GM23338 (cell line): ENCODE measurements at places on chromosomes 3 and 15. TPM values are rescaled to one million over a fixed set of nuclear protein-coding genes. Genes with fewer than 3 reads are reported as not detected.
A peak's percentile ranks its signal among the peaks of the same experiment; 100 is the strongest.

GRCh38 chr3:156635973-156636372, 38.4 kb upstream of the TIPARP start:
- no peaks in the 10 kb centered on the region for H3K36me3 ChIP-seq
- H3K27me3 ChIP-seq: no peaks in the 10 kb centered on the region
- no peaks in the 10 kb centered on the region for H3K4me1 ChIP-seq
- H3K27ac ChIP-seq: no peak overlapping the region
- no peak for DNase-seq

SLC28A2 gene
- not detected in 2 replicates for total RNA-seq

TUSC7 gene
- not detected in 2 replicates for total RNA-seq

DNA sequence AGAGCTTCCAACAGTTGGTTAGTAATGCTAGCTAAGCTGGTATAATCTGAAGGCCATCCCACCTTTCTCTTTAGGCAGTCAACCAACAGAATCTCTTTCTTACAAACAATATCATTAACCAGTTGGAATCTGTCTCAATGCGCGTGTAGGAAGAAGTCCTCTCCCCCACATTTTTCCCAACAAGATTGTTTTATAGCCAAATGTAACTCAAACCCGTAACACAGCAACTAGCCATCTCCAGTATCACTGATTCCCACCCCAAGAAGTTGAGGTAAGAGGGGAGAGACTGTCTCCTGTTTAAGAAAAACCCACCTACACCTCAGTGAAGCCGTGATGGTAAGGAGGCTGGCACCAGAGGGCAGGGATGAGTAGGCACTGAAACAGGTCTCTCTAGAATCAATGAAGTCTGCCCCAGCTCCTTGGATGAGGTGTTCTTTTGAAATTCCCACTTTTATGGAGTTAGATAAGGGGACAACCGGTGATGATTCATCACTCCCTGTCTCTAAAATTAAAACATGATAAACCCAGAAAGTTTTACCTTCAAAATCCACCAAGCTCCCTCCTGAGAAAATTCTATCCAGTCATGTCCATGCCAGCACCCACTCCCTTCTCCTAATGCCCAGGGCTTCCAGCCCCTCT, 30.9 kb downstream of the CDC25A start:
- H3K27me3 ChIP-seq: no peaks in the 10 kb centered on the region
- no peak for DNase-seq
- H3K4me1 ChIP-seq: no peaks in the 10 kb centered on the region; the same call in 1 of the 2 replicates

DNA sequence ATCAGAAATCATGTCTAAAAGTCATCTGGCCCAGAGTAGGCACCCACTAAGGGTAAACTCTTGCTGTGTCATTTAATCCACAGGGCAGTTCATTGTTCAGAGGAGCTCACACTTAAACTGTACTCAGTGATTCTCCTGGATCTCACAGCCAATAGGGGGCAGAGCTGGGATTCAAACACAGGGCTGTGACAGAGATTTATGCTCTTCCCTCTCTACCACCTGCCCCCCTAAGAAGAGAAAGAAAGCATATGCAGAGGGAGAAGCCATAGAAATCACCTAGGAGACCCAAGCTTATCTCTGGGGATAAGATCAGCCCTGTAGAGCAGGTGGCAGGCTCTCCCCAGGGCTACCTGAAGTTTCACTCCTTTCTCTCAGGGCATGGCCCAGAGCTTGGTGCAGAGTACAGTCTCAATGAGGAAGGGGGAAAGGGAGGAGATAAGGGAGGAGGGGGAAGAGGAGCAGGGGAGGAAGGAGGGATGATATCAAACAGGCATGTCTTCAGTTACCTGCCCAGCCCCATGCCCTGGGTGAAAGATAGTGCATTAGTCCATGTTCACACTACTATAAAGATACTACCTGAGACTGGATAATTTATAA, 51.8 kb upstream of the ADPGK start:
- H3K27ac ChIP-seq: no peak overlapping the region
- no peaks in the 10 kb centered on the region for H3K4me1 ChIP-seq
- peak; percentile 77 for DNase-seq
- no peaks in the 10 kb centered on the region for H3K27me3 ChIP-seq
- H3K4me3 ChIP-seq: no peak overlapping the region
- H3K36me3 ChIP-seq: no peaks in the 10 kb centered on the region

DNA sequence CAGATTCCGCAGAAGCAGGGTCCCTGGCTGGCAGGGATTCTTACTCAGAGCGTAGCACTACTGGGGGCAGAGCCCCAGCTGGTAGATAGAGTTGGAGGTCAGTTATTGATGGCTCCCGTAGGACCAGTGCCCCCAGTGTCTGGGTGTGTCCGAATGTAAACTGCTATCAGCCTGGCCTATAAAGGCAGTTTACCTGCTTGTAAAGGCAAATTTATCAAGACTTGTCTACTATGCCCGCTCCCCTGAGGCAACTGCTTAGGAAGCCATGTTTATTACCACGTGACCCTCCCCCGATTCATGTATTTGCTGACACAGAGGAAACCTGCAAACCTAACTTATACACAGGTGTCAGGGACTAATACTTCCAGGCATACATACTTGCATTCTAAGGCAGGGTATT, 607 bp upstream of the PPP1R14D start:
- H3K27ac ChIP-seq: no peak overlapping the region
- no peaks in the 10 kb centered on the region for H3K36me3 ChIP-seq
- H3K4me1 ChIP-seq: no peaks in the 10 kb centered on the region
- peak; percentile 40 for DNase-seq
- H3K4me3 ChIP-seq: no peak overlapping the region
- H3K27me3 ChIP-seq: no peaks in the 10 kb centered on the region

- H3K27me3 ChIP-seq: no peaks in the 10 kb centered on the region
- peaks cover 44% of the 10 kb centered on the region for H3K4me1 ChIP-seq
- no peak for DNase-seq
- H3K36me3 ChIP-seq: no peaks in the 10 kb centered on the region
- no peak overlapping the region for H3K4me3 ChIP-seq
- H3K27ac ChIP-seq: no peak overlapping the region
These were observed 13.2 kb downstream of the TNIK start for GRCh38 chr3:171446801-171447578.

DNA sequence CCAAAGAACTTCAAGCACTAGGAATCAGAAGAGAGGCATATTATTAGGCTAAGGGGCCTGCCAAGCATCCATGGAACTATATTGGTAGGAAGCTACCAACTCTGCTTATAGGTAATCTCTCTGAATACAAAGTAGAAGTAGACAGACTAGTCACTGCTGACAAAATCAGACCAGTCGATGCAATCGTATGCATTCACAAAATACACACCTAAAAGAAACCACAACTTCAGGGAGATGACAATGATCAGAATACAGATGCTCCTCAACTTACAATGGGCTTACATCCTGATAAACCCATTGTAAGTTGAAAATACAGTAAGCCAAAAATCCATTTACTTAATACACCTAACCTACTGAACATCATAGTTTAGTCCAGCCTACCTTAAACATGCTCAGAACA, 94.7 kb downstream of the FSIP1 start:
- H3K27ac ChIP-seq: no peak overlapping the region
- no peaks in the 10 kb centered on the region for H3K27me3 ChIP-seq
- no peak for DNase-seq
- no peak overlapping the region for H3K4me3 ChIP-seq
- no peaks in the 10 kb centered on the region for H3K36me3 ChIP-seq

- H3K27ac ChIP-seq: no peak overlapping the region
- DNase-seq: no peak
- H3K4me1 ChIP-seq: no peaks in the 10 kb centered on the region
- no peak overlapping the region for H3K4me3 ChIP-seq
These were observed 57.8 kb downstream of the MAP3K13 start for GRCh38 chr3:185420762-185421161.

DNA sequence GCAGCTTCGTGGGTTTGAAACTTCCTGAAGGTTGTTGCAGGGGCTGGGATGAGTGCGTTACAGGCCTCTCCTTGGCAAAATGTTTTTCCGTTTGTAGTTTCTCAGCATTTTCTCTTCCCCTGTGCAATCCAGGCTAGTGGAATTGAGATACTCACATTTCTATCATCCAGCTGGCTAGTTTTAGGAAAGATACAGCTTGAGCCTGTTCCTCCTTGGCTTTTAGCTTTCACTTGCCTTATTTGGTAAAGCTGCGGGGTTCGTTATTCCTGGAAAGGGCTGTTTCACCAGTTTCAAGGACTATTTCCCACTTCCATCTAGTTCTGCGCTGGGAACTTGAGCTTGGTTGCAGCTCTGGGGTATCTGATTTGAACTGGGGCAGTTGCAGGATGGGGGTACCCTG, 90.3 kb downstream of the ITPR1 start:
- H3K27me3 ChIP-seq: no peaks in the 10 kb centered on the region
- no peaks in the 10 kb centered on the region for H3K36me3 ChIP-seq
- H3K27ac ChIP-seq: peak overlapping the region; percentile 34
